ENCODE measurements at places on chromosomes 7 and 10. TPM values are rescaled to one million over a fixed set of nuclear protein-coding genes. Genes with fewer than 3 reads are reported as not detected.

DNA sequence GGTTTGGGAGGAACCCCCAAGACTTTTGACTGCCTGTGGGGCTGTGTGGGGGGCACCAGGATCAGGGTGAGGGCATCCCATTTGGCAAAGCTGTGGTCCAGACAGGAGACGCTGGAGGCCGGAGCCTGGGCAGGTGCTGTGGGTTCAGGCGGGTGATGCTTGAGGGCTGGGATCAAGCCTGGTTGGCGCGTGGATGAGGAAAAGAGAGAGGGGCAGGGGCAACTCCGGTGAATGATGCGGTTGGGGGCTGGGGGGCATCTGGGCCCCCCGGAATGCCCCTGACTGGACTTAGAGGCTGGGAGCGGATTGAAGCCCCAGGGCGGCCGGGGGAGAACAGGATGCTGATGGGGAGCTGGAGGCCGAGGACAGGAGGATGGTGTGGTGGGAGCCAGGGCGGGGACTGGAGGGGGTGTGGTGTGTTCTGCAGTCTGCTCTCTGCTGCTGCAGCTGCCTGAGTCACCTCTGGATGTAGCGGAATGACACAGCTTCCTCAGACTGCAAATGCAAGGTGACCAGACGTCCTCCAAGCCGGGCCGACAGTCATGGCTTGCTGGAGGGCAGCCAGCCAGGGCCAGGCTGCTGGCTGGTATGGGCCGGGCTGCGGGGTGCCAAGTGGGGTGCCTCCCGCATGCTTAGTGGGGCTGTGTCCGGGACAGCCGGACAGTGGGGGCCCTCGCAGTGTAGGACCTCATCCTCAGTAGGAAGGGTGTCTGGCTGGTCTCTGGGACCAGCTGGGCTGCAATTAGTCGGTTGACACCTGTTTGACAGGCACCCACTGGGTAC is 3.2 kb downstream of the MAFK start:
- peak; percentile 82 for DNase-seq

DNA sequence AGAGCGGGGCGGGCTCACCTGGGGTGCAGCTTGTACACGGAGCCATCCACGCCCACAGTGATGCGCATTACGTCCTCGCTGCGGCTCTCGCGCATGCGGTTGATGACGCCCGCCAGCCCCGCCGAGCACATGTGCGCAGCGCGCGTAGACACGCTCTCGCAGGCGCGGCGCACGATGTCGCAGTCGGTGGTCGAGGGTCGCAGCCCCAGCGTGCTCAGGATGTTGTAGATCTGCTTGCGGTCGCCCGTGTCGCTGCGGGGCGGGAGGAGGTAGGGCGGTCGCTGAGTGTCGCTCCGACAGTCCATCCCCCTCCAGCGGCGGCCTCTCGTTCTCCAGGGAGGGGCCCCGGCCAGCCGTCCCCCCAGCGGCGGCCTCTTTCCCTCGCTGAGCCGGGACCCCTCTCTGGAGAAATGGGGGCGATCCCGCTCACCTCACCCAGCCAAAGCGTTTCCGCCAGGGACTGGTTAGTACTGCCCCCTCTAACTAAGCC is 4.4 kb upstream of the MYL7 start:
- DNase-seq, result no peak

GRCh38 chr7:54812756-54813322 is 53.8 kb upstream of the SEC61G start:
- no peak for DNase-seq

- DNase-seq, result no peak
Measured at GRCh38 chr7:111352319-111352718, 210.0 kb downstream of the IMMP2L start.

LBX1 gene
- total RNA-seq, result not detected

FAM25C gene
- not detected for total RNA-seq
